Naive thymus-derived CD8-positive, alpha-beta T cell (primary cell): ENCODE measurements at places on chromosomes 11 and 22.

DNA sequence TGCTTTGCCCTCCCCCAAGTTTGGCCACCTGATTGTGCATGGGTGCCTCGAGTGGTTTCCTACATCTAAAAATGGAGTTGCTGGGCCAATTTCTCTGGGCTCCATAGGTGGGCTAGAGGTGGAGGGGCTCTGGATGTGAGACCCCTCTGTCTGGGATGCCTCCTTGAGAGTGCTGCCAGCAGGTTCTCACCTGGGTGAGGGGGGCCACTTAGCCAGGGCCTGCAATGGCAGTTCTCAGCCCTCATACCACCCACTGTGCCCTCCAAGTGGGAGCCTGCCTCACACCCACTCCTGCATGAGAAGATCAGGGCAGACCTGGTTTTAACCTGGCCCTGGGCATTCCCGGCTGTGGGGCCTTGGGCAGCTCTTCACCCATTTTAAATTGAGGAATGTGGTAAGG, 83.9 kb downstream of the CABIN1 start:
- peaks cover 25% of the 10 kb centered on the region for H3K36me3 ChIP-seq
- no peaks in the 10 kb centered on the region for H3K4me1 ChIP-seq
- H3K4me3 ChIP-seq, result no peak overlapping the region
- no peaks in the 10 kb centered on the region for H3K27me3 ChIP-seq

GRCh38 chr11:1706634-1707400, 9.8 kb downstream of the KRTAP5-6 start:
- no peak overlapping the region for H3K27ac ChIP-seq
- DNase-seq, result peak; percentile 20
- H3K36me3 ChIP-seq, result peaks cover 7% of the 10 kb centered on the region
- H3K4me1 ChIP-seq, result peaks cover 17% of the 10 kb centered on the region

- H3K27ac ChIP-seq, result no peak overlapping the region
- H3K4me3 ChIP-seq, result no peak overlapping the region
- H3K27me3 ChIP-seq, result no peaks in the 10 kb centered on the region
- H3K4me1 ChIP-seq, result peaks cover 11% of the 10 kb centered on the region
Measured at GRCh38 chr22:24523873-24524272, 28.7 kb downstream of the UPB1 start.

- H3K27ac ChIP-seq, result no peak overlapping the region
- H3K4me1 ChIP-seq, result no peaks in the 10 kb centered on the region
- peaks cover 31% of the 10 kb centered on the region for H3K27me3 ChIP-seq
- peaks cover 3% of the 10 kb centered on the region for H3K36me3 ChIP-seq
- DNase-seq, result no peak
- H3K4me3 ChIP-seq, result no peak overlapping the region
Measured at GRCh38 chr11:102810950-102811660, 13.1 kb upstream of the MMP1 start.

- H3K27me3 ChIP-seq, result peaks cover 3% of the 10 kb centered on the region
- no peak for DNase-seq
- no peaks in the 10 kb centered on the region for H3K36me3 ChIP-seq
- H3K4me1 ChIP-seq, result no peaks in the 10 kb centered on the region
Measured at GRCh38 chr11:15830741-15831428, 525.5 kb downstream of the SOX6 start.

DNA sequence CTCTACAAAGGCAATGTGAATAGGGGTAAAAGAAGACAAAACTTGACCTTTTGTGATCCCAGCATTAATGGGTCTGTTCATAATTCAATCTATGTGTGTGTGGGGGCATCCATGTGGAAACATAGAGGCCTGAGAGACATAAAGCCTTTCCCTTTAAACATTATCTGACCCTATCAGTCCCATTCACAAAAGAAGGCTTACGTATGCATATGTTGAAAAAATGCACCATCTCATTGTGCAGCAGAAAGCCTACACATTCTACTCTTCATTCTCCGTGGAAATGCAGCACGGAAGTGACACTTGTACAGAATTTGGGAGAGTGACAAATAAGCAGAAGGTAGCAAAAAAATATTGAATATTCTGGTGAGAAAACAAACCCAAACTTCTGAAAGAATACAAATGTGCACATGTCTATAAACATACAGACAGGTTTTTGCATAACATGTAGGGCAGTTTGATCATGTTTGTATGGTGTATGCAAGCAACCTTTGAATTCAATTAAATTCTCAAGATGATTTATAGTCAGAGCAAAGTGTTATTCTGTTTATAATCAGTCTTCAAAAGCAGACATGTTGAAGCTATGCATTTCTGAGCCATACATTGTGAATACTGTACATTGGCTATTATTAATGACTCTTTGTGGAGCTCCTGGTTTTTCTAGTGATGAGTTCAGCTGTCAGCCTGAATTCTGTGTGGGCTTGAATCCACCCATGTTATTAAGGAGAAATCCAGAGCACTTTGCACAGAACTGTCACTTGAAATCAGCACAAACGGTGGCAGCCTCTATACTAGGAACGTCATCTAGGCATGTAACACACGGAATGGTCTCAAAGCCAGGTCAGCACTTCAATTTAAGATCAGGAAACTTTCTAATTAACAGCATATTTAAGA, 236.8 kb downstream of the DCDC1 start:
- no peaks in the 10 kb centered on the region for H3K36me3 ChIP-seq
- no peak for DNase-seq
- no peak overlapping the region for H3K4me3 ChIP-seq
- no peak overlapping the region for H3K27ac ChIP-seq
- H3K27me3 ChIP-seq, result no peaks in the 10 kb centered on the region

GRCh38 chr11:75237050-75237449, 3.5 kb upstream of the TPBGL start:
- H3K4me1 ChIP-seq, result peaks cover 4% of the 10 kb centered on the region
- no peaks in the 10 kb centered on the region for H3K36me3 ChIP-seq
- no peak overlapping the region for H3K4me3 ChIP-seq
- peaks cover 12% of the 10 kb centered on the region for H3K27me3 ChIP-seq
- H3K27ac ChIP-seq, result no peak overlapping the region

- H3K27ac ChIP-seq, result no peak overlapping the region
- no peak overlapping the region for H3K4me3 ChIP-seq
- no peaks in the 10 kb centered on the region for H3K4me1 ChIP-seq
- no peaks in the 10 kb centered on the region for H3K36me3 ChIP-seq
Measured at GRCh38 chr11:131486937-131487635, 116.7 kb downstream of the NTM start.

DNA sequence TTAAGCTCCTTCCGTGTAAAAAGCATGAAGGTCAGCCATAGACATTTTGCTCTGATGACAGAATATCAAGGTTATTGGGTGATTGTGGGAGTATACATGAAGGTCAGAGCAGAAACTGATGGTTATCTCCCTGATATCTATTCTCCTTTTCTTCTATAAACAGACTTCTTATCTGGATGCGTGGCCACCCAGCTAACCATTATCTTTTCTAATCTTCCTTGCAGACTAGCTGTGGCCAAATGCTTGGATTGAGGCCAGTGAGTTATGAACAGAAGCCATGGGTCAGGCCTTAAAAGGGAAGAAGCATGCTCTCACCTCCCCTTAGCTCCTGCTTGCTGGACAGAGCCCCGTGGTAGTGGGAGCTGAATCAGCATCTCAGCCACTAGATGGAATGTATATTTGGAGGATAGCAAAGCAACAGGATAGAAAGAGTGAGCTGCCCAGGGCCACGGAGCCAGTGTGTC, 31.3 kb upstream of the LRRC55 start:
- no peak overlapping the region for H3K27ac ChIP-seq
- no peaks in the 10 kb centered on the region for H3K36me3 ChIP-seq
- H3K4me3 ChIP-seq, result no peak overlapping the region

DNA sequence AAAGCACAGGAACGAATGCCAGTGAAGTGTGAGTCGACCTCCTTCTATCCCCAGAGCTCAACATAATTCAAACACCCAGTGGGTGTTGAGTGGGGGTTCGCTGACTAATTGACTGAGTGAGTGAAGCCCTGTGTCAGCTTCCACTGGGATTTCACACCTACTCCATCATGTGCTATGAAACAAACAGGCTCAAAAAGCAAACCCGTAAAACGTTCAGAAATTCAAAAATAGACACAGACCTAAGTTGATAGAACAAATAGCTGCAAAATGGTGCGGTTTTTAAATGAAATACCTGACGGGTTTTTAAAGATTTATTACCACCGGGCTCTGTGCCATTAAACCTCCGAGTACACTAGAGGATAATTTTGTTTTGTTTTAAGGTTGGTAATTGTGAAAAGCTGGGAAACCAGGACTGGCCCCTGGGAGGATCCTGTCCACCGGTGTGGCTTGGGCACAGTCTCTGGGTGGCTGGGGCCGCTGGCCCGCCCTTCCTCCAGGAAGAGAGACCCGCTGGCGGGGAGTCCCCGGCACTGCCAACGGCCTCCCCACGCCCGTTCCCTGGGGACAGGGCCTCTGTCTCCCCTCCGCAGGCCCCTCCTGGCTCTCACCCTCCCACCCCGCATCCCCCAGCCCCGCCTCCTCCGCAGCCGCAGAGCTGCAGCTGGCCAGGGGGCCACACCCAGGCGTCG, 13.6 kb downstream of the KCNJ5 start:
- H3K27me3 ChIP-seq, result peaks cover 21% of the 10 kb centered on the region
- peaks cover 7% of the 10 kb centered on the region for H3K4me1 ChIP-seq
- peak overlapping the region; percentile 68 for H3K4me3 ChIP-seq
- DNase-seq, result no peak
- no peaks in the 10 kb centered on the region for H3K36me3 ChIP-seq
- no peak overlapping the region for H3K27ac ChIP-seq

- H3K27me3 ChIP-seq, result no peaks in the 10 kb centered on the region
- peak overlapping the region; percentile 98 for H3K27ac ChIP-seq
- peaks cover 34% of the 10 kb centered on the region for H3K4me1 ChIP-seq
- peak overlapping the region; percentile 88 for H3K4me3 ChIP-seq
- H3K36me3 ChIP-seq, result no peaks in the 10 kb centered on the region
Measured at GRCh38 chr11:269146-269890, 8.9 kb upstream of the NLRP6 start.

GRCh38 chr11:70507466-70508230, 109.3 kb downstream of the CTTN start:
- H3K36me3 ChIP-seq, result peaks cover 12% of the 10 kb centered on the region
- no peaks in the 10 kb centered on the region for H3K4me1 ChIP-seq
- H3K27me3 ChIP-seq, result peaks cover 1% of the 10 kb centered on the region
- no peak for DNase-seq
- no peak overlapping the region for H3K4me3 ChIP-seq

GRCh38 chr22:19718456-19719049, 4.2 kb downstream of the SEPTIN5 start:
- no peak for DNase-seq
- peaks cover 3% of the 10 kb centered on the region for H3K36me3 ChIP-seq
- H3K4me1 ChIP-seq, result peaks cover 30% of the 10 kb centered on the region
- no peak overlapping the region for H3K27ac ChIP-seq
- H3K27me3 ChIP-seq, result peaks cover 51% of the 10 kb centered on the region

- H3K27ac ChIP-seq, result no peak overlapping the region
- H3K4me1 ChIP-seq, result peaks cover 43% of the 10 kb centered on the region
- H3K36me3 ChIP-seq, result peaks cover 76% of the 10 kb centered on the region
- no peak for DNase-seq
- H3K4me3 ChIP-seq, result no peak overlapping the region
Measured at GRCh38 chr11:122779047-122779629, 59.2 kb upstream of the CRTAM start.

DNA sequence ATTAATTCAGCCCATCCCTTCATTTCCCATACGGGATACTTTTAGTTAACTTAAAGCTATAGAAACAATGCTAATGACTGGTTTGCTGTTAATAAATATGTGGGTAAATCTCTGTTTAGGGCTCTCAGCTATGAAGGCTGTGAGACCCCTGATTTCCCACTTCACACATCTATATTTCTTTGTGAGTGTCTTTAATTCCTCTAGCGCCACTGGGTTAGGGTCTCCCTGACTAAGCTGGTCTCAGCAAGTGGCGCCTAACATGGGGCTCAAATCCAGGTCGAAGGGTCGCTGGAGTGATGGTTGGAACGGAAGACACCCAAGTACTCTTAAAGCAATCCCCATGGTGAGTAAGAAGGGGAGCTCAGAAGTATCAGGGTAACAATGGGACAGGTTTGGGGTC, 14.4 kb upstream of the OOSP1 start:
- no peaks in the 10 kb centered on the region for H3K4me1 ChIP-seq
- no peak overlapping the region for H3K27ac ChIP-seq
- H3K27me3 ChIP-seq, result no peaks in the 10 kb centered on the region
- peaks cover 22% of the 10 kb centered on the region for H3K36me3 ChIP-seq
- H3K4me3 ChIP-seq, result no peak overlapping the region

- H3K27me3 ChIP-seq, result peaks cover 1% of the 10 kb centered on the region
- no peak overlapping the region for H3K27ac ChIP-seq
- no peaks in the 10 kb centered on the region for H3K36me3 ChIP-seq
- no peaks in the 10 kb centered on the region for H3K4me1 ChIP-seq
- no peak for DNase-seq
Measured at GRCh38 chr11:101508370-101508769, 75.4 kb downstream of the TRPC6 start.

DNA sequence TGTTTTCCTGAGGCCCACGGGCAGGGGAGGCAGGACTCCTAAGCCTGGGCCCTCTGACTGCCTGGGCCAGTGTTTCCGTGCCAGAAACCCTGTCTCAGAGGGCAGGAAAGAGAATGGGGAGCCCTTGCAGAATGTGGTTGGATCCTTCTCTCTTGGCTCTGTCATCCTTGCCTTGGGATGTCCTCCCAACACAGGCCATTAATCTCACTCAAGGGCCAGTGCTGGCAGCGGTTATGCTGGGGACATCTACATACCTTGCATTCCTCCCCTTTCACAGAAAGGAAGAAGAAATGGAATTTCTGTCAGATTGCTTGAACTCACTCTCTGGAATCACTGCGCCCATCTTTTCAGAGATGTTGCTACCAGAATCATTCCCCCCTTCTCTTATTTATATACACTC, 296.9 kb downstream of the KIRREL3 start:
- no peak for DNase-seq
- H3K27ac ChIP-seq, result no peak overlapping the region
- no peaks in the 10 kb centered on the region for H3K4me1 ChIP-seq
- H3K27me3 ChIP-seq, result peaks cover under 1% of the 10 kb centered on the region
- H3K36me3 ChIP-seq, result peaks cover 2% of the 10 kb centered on the region

DNA sequence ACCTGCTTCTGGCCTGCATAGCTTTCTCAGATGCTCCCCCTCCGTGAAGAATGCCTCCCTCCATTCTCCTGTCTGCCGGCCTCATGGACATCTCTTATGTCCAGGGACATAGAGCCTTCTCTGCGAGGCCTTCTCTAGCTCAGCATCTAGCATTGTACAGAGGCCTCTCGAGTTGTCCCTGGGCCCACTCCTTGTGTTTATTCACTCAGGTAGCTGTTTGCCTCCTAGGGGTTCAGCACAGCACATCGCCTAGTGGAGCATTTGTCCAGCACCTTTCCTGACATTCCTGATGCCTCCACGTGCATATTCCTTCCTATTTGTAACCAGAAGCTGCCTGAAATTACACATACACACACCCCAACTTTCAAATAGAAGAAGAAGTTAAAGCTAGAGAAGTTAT, 101.3 kb downstream of the TBC1D22A start:
- no peak overlapping the region for H3K4me3 ChIP-seq
- H3K27ac ChIP-seq, result peak overlapping the region; percentile 35
- H3K27me3 ChIP-seq, result no peaks in the 10 kb centered on the region
- peaks cover 35% of the 10 kb centered on the region for H3K36me3 ChIP-seq

- DNase-seq, result no peak
- peaks cover 2% of the 10 kb centered on the region for H3K4me1 ChIP-seq
- H3K4me3 ChIP-seq, result no peak overlapping the region
- no peaks in the 10 kb centered on the region for H3K27me3 ChIP-seq
Measured at GRCh38 chr11:44671234-44671633, 55.5 kb upstream of the TSPAN18 start.

- DNase-seq, result no peak
- peak overlapping the region; percentile 82 for H3K27ac ChIP-seq
- H3K27me3 ChIP-seq, result no peaks in the 10 kb centered on the region
- no peak overlapping the region for H3K4me3 ChIP-seq
- H3K36me3 ChIP-seq, result peaks cover under 1% of the 10 kb centered on the region
Measured at GRCh38 chr22:23240639-23241389, 60.5 kb downstream of the BCR start.
